ENCODE measurements at places on chromosomes 4 and X. TPM values are rescaled to one million over a fixed set of nuclear protein-coding genes. Genes with fewer than 3 reads are reported as not detected.

DNA sequence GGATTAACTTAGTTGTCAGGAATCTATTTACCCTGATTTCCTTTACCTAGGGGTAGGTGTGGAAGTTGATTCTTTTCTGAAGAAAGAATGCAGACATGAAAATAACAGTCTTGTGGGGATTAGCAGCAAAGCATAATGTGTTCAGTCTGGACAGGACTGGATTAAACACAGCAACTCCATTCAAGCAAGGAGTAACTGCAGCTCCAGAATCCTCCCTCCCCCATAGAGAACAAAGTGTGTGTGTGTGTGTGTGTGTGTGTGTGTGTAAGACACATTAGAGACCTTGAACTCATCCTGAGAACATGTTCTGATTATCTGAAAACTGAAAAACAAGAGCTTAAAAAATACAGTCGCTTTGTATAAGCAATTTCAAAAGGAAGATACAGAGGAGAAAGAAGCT is 9.3 kb downstream of the C4orf54 start:
- no peak for DNase-seq

DNA sequence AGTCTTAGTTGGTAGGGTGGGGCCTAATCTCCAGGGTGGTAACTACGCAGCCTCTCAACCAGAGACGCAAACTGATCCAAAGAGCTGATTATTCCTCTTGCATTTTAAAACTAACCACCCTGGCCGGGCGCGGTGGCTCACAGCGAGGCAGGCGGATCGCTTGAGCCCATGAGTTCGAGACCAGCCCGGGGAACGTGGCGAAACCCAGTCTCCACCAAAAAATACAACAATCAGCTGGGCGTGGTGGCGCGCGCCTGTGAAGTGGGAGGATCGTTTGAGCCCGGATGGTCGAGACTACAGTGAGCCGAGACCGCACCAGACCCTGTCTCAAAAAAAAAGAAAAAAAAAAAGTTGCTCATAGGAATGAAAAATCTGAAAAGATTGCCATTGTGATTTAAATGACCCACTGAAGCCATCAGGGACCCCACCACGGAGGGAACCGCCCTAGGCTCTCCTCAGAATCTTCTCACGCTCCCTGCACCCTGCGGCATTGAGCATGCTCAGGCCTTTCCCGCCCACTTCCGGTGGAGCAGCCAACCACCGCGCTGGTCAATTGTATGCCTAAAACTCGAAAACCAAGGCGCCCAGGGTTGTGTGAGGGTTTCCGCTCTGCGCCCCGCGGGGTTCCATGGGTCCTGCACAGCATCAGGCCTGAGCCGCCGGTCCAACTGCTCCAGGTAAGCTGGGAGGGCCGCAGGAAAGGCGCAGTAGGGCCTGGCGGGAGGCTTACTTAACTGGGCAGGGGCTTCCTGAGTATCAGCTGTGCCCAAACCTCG is at the start of gene TRIM60:
TSS of gene TRIM60 (plus strand) at position 564 of the 776 bp plus-strand sequence. CDS start 8,074 bp downstream, outside the sequence.
- no peak for DNase-seq

DNA sequence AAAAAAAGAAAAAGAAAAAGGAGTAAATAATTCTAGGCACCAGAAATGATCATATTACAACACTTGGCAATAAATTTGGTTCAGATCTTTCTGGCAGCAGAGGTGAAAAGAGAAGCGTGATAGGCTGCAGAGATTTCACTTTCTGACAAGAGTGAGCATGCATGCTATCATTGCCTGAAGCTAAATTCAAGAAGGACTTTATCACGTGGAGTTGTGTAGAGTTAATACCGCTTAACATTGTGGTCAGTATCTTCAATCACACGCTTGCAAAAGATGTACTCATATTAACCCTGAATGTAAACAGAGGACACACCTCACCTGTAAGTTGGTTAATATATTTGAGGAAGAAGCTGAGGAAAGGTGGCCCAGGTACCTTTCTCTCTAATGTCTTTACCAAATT is 31.4 kb upstream of the RBPJ start:
- DNase-seq = no peak

- DNase-seq = no peak
These were observed 83.0 kb upstream of the CLDN34 start for GRCh38 chrX:9884031-9884779.

GRCh38 chr4:41514766-41515481 is 23.0 kb upstream of the LIMCH1 start:
- no peak for DNase-seq

GRCh38 chr4:153439831-153440230 is 26.3 kb upstream of the TMEM131L start:
- peak; percentile 11 for DNase-seq

GRCh38 chrX:69120476-69120875 is 44.8 kb downstream of the PJA1 start:
- DNase-seq = no peak

DNA sequence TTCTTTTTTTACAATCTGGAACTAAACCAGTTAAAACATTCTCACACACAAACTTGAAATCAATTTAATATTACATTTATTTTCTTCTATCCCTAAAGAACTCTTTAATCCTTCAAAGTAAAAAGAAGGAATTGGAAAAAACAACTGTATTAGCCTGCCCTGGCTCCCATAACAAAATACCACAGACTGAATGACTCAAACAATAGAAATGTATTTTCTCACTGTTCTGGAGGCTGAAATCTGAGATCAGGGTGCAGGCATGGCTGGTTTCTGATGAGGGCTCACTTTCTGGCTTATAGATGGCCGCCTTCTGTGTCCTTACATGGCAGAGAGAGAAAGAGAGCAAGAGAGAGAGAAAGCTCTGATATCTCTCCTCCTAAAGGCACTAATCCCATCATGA is 149.4 kb downstream of the PDGFRA start:
- DNase-seq = no peak

- DNase-seq = no peak
These were observed 939 bp downstream of the PDK3 start for GRCh38 chrX:24466025-24466424.

- no peak for DNase-seq
These were observed 70.5 kb downstream of the GATB start for GRCh38 chr4:151690164-151690870.

GRCh38 chr4:8392591-8393190 is 47.8 kb downstream of the ACOX3 start:
- DNase-seq = no peak

DNA sequence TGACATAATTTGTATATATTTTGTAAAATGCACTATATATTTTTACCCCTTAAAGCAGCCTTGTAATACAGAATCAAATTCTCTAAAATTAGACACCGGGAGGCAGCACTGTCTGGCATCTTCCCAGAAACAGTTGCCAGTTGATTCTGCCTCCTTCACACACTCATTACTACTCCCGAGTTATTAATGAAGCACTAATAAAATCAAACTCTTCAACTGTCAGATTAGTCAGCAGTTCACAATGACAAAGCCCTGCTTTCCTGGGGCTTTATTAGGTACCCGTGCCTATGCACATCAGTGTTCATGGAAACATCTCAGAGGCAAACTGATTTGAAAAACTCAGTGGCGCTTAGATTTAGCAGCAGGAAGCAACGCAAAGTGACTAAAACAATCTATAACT is 103.5 kb upstream of the VEGFC start:
- no peak for DNase-seq

DNA sequence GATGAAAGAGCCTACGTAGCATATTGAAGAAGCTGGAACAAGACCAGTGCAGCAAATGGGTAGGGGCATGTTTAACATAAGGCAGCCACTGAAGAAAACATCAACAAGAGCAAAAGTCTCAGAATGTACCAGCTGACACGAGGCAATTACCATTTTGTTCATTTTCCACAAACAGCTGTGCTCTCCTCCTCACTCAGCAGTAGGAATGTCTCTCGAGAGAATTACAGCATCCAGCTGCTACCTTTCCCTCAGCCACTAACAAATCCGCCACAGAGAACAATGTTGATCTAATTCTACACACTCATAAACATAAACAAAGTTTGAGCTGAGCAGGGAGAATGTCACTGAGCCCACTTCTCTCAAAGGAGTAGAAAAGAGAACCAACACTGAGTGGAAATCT is 68.0 kb downstream of the OPHN1 start:
- DNase-seq = no peak

DNA sequence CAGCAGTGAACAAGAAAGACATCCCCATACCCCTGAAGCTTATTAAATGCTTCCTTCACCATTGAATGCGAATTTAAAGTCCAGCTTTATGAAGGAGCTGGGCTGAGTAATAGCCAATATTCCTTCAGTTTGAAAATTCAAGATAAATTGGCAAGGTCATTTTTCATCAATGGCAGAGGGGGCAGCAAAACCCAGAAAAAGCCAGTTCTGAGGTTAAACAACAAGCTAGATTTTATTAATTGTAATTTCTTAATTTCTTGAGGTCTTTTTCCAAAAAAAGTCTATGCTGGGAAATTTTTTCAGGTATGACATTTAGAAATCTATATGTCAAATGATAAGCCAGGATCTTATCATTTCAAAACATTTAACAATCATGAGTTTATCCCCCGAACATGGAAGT is 808.9 kb downstream of the RPA4 start:
- no peak for DNase-seq

DNA sequence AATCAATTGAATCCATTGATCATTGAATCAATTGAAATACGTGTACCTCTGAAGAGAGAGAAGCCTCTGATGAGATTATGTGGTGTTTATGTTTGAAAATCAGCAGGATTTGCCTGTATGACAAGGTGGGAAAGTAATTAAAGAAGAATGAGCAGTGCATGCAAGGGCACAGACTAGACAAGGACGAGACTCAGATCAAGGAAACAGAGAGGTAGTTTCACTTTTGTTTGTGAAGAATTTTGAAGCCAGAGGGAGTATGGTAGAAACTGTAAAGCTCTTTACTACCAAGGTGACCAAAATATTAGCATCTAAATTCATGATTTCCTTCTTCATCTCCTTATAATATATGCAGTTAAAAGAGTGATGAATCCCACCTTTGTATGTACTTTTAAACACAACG is 1830.0 kb upstream of the IGFBP7 start:
- no peak for DNase-seq

- DNase-seq = no peak
These were observed 32.2 kb downstream of the ATG4A start for GRCh38 chrX:108123591-108124366.

GRCh38 chr4:185853841-185854240 is 41.8 kb upstream of the SORBS2 start:
- DNase-seq = no peak

- no peak for DNase-seq
These were observed 52.4 kb upstream of the NDP start for GRCh38 chrX:44025555-44025954.

DNA sequence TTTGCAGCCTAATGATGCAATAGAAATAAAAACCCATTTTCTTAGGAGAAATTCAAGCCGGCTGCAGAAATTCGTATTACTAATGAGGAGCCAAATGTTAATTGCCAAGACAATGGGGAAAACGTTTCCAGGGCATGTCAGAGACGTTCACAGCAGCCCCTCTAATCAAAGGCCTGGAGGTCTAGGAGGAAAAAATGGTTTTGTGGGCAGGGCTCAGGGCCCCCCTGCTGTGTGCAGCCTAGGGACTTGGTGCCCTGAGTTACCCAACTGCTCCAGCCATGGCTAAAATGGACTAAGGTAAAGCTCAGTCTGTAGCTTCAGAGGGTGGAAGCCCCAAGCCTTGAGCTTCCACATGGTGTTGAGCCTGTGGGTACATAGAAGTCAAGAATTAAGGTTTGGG is 461.4 kb downstream of the FAT4 start:
- no peak for DNase-seq

DNA sequence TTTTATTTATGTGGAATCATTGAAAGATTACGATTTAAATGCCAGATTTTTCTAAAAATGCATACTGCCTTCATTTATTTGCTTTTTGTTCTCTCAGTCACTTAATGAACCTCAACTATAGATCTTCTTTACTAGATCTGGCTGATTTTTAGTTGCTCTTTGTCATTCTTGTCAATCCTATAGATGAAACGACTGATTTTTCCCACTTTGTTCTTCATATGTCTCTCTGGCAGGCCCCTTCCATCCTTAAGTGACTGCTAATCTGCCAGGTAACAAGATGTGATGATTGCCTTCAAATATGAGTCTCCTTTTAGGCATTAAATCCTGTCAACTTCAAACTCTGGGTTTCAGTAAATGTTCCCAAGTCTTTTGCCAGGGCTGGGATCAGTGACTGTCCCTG is 61.0 kb downstream of the ALG13 start:
- no peak for DNase-seq

GRCh38 chr4:168514249-168514852 is 17.5 kb downstream of the PALLD start:
- DNase-seq = peak; percentile 49

- DNase-seq = peak; percentile 56
These were observed 282.1 kb downstream of the BCOR start for GRCh38 chrX:39815631-39816030.

- no peak for DNase-seq
These were observed 112.5 kb upstream of the STK26 start for GRCh38 chrX:131910586-131910985.

- DNase-seq = no peak
These were observed 236.7 kb downstream of the ASMT start for GRCh38 chrX:1851527-1851926.

GRCh38 chr4:99300934-99301333 is 10.1 kb upstream of the ADH1A start:
- no peak for DNase-seq

- DNase-seq = peak; percentile 2
These were observed 1495.5 kb downstream of the PCDH18 start for GRCh38 chr4:136036744-136037143.

DNA sequence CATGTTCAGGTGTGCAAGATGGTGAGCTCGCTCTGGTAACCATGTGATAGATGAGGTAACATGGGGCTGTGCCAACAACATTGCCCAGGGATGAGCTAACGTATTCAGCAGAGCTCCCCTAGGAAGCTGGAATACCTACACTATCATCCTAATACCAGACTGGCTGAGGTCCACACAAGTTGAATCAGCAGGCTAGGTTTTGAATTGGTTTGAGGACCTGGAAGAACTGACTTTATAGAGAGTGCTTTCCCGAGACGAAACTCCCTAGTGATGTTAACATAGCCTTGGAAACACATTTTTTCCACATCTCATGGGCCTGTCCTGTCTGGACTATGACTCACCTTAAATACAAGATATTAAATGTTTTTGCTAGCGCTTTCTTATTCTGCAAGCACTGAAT is 56.7 kb downstream of the IGFBP7 start:
- no peak for DNase-seq

CXCL11 gene
- total RNA-seq = not detected

ATOH1 gene
- not detected for total RNA-seq

CXCR3 gene
- total RNA-seq = not detected

TBC1D25 gene
- 24.1 TPM for total RNA-seq

TLR10 gene
- not detected for total RNA-seq

PAGE2 gene
- not detected for total RNA-seq

PRKG2 gene
- 0.03 TPM for total RNA-seq

MAGEA1 gene
- total RNA-seq = not detected

NXF2 gene
- total RNA-seq = not detected

HSFX2 gene
- not detected for total RNA-seq

PFKFB1 gene
- not detected for total RNA-seq

TCEAL3 gene
- total RNA-seq = 30.5 TPM

CFAP99 gene
- not detected for total RNA-seq

CYSLTR1 gene
- total RNA-seq = 0.63 TPM

PNMA5 gene
- total RNA-seq = 0.08 TPM

JCHAIN gene
- total RNA-seq = not detected

GLUD2 gene
- total RNA-seq = 0.55 TPM

FGF16 gene
- not detected for total RNA-seq

RXFP1 gene
- total RNA-seq = 2.2 TPM
